Ecto neural progenitor cell (in vitro differentiated cells): ENCODE measurements at places on chromosomes 6 and 20.
A peak's percentile ranks its signal among the peaks of the same experiment; 100 is the strongest.

DNA sequence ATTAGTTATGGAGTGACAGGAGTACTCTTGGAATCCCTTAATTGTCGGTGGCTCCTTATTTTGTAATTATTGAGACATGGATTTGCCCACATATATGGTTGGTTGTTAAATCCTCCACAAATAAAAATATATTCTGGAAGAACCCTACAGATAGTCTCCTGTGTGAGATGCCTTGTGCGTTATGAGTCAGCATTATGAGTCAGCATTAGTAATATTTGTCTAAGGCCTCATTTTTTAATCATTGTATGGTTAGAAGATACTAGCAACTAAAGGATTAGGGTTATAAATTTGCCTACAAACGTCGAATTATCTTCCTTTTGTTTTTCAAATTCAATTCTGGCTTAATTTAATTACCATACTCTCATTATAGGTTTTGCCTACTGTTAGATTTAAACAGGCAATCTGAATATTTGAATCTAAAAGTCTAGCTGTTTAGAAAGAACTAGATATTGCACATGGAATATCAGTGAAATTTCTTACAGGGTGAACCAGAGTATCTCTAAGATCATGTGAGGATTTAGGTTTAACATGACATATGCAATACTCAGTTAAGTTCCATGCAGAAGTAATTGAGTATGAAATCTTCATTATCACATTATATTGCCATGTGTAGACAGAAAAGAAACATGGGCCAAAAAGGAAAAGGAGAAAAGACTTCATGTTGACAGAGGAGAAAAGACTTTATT, 5.9 kb downstream of the C6orf58 start:
- DNase-seq, result no peak

- DNase-seq, result no peak
Observed at GRCh38 chr20:37475252-37475651, 45.8 kb upstream of the NNAT start.

- DNase-seq, result no peak
Observed at GRCh38 chr6:80380566-80380965, 274.1 kb downstream of the BCKDHB start.

DNA sequence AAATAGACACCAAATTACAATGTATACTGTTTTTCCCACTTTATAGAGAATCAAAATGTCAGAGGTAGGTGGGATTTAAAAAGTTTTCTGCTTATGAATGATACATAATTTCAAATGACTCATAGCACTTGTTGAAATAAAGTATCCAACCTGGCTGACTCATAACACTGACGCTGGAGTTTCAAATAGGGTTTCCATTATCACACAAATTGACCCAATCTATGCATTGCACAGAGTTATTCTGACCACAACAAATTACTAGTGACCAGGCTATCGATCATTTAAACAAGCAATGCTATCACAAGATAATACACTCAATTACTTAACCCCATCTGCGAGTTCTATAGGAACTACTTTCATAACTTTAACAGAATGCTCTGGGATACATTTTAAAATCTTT, 31.9 kb upstream of the PRELID3B start:
- no peak for DNase-seq

- DNase-seq, result no peak
Observed at GRCh38 chr6:40148882-40149573, 214.8 kb upstream of the MOCS1 start.

DNA sequence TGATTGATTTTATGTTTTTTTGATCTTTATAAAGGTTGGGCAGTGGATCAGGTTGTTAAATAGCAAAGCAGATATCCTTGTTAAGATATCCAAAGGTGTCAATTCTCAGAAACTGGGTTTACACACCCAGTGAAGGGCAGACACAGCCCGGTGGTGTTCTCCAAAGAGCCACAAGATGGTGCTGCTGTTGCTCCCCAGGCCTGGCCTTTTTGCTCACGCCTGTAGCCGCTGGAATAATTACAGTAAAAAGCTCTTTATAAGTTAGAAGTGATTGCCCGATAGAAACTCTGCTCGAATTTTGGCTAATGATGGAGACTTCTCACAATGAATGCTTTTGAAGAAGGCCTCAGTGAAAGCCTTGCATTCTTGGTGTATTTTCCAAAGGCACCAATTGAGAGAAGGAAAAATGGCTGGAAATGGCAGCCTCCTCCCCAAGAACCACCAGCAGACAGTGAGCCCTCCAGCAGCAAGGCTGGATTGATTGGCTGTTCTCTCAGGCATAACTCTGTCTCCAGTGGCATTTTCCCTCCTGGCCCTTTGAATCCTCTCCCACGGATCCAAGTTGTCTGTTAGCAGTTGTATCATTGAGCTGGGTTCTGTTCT, 120.5 kb upstream of the CHD6 start:
- peak; percentile 72 for DNase-seq

GRCh38 chr6:112851146-112851545, 504.0 kb downstream of the RFPL4B start:
- no peak for DNase-seq

DNA sequence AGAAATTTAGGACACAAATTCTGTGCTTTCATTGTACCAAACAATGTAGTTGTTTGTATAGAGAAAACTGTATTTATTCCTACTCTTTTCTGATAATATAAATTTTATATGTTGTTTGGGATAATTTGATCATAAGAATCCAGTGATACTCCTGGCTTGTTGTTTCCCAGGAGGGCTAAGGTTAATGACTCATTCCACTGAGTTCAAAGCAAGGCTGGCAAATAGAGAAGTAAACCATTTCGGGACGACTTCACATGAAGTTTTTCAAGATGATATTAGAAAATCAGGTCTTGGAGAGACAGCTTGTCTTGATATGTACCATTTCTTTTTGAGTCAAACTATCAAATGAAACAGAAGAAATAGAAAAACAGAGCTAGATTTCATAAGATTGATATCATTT, 326.1 kb upstream of the CNR1 start:
- DNase-seq, result no peak

DNA sequence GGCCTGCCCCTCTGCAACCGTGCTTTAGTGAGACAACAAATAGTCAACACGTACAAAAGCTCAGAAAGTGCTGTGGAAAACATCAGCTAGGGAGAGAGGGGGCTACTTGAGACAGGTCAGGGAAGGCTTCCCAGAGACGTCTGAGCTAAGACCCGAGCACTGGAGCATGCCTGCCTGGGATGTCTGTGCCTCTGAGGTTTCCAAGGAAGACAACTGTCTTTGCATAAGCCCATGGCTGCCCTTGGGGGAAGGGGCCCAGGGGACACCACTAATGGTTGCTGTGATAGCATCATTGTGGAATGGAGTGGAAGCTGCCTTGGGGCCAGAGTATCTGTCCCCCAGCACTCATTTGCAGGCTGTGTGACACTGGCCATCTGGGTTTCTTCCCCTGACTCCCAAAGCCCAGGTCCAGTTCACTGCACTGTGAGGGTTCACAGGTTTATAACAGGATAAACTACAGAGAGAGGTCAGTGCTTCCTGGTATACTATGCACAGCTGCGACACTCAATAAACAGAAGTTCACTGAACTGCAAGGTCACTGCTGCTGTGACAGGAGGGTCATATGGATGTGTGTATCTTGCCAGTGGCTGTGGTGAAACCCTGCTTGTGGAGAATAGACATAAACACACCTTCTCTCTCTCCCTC, 1.5 kb upstream of the ARFGEF2 start:
- no peak for DNase-seq

GRCh38 chr6:123716506-123716905, 79.8 kb upstream of the TRDN start:
- no peak for DNase-seq

DNA sequence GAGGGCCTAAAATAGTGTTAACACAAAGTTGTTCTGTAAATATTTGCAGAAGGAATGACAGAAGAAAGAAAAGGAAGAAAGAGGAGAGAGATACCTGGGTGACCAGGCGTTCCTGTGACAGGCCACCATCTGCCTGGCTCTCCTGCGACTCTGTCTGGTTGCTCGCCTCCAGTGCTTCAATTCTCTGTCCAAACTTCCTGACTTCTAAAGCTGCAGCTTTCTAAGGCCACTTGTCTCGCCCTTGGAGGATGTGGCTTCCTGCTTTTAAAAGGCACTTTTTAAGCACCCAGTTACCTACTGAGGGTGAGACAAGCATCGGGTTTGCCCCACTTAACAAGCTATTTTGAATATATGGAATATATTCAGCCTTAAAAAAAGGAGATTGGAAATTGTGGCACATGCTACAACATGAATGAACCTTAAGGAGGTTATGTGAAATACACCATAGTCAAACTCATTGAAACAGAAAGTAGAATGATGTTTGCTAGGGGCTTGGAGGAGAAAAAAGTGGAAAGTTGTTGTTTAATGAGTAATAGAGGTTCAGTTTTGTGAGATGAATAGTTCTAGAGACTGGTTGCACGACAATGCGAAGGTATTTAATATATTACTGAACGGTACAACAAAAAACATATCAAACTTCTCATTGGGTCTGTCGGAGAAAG, 32.8 kb downstream of the VIP start:
- no peak for DNase-seq

GRCh38 chr6:122719176-122719575, 60.3 kb upstream of the FABP7 start:
- DNase-seq, result no peak
